ENCODE measurements at places on chromosomes 2 and 18.

GRCh38 chr2:201643216-201643890 is at the start of gene TMEM237:
Gene TMEM237, minus strand, starts transcription at chr2:201643503. Its CDS starts 103 bp downstream, at chr2:201643400.
- no peak for DNase-seq

DNA sequence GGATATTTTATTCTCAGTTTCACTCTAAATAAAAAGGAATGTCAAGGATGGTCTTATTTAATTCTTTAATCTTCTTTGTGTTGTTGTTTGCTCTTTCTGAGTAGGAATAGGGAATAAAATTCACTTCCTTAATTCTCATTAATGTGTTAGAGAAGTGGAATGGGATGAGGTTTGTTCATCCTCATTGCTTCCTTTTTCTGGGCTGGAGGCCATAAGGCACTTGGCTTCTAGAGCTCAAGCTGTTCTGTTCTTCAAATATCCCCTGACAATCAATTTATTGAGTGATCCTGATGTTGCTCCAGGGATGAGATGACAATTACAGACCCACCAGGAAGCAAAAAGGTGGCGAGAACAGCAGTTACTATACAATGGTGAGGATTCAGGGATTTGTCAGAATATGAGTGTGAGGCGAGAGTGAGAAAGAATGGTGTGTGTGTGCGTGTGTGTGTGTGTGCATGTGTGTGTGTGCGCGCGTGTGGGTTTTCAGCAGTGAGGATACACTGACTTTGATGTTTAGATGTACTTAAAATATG is 557.6 kb upstream of the FANCL start:
- no peak for DNase-seq

DNA sequence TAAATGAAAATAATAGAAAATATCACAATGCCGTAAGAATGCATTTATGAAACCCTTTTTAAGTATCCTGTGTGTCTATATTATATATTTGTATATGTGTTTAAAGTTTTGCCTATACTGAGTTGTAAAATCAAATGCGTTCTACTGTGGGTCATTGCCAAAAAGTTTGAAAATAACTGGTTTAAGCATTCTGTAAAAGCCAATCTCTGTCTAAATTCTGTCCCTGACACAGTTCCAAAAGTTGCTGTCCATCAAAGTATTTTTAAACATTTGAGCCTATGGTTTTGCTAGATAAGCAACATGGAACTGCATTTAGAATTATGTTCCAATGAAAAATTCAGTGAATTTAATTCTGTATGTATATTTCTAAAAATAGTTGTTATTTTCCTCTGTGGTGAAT is 1360.4 kb upstream of the CRIM1 start:
- no peak for DNase-seq

DNA sequence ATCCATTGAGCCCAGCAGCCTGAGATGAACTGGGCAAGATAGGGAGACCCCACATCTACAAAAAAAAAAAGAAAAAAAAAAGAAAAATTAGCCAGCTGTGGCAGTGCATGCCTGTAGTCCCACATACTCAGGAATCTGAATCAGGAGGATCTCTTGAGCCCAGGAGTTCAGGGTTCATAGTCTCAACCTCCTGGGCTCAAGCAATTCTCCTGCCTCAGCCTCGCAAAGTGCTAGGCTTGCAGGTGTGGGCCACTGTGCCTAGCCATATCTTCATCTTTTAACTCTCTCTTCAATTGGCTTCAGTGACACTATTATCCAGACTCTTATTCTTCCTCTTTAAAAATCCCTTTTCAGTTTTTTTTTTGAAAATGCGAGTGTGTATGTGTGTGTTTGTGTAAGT is 28.5 kb upstream of the YES1 start:
- DNase-seq: no peak

GRCh38 chr2:178263159-178263860 is 69.0 kb downstream of the OSBPL6 start:
- no peak for DNase-seq

DNA sequence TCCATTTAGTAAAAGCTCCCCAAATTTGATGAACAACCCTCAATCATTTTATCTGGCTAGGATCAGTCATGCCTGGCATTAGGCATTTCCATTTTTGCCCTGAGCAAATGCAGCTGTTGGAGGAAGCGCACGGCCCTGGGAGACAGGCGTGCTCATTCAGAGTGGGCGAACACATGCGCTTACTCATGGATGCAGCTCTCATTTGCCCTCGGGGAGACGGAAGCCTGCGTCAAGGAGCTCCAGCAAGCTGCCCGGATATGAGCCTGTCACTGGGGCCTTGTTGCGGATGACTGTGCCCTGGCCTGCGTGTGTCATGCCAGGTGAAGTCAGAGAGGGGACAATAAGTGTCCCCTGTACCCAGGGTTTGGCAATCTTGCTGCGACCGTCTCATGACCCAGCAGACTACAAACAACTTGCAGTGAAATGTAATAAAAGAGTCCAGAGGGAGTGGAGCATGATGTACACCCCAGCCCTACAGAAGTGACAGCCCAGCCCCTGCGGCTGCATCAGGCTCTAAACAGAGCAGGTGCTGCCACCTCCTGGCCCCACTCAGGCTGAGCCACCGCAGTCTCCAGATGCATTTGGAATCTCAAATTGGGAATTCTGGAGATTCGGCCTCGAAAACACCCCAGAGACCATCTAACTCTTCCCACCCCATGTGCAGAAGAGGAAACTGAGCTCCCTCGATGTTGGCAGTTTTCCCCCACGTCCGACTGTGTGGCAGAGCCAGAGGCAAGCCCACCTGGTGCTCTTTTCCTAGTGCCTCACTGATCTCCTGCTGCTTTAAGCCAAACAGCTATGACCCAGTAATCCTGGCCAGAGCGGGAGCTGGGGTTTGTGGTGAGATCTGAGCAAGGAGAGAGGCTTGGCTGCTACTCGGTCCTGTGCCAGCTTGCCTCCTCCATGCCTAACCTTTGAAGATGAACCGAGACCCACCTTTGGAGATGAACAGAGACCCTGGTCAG is 105.0 kb upstream of the ALK start:
- DNase-seq: peak; percentile 37

DNA sequence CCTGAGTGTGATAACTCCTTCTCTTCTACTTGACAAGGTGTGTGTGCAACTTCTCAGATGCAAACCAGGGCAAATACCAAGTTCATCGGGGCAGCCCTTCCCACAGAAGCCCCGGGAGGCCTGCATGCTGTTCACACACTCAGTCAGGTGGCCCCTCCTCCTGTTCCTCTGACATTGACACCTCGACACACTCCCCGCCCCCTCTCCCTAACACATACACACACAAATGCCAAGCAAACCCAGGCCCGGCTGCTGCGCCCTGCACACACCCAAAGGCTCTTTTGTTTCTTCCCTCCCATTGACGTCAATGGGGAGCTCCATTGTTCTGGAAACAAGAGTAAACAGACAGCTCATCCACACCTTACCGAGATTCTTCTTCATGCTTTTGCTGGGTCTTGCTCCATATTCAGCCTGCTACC is 1.7 kb upstream of the PER2 start:
- peak; percentile 48 for DNase-seq

- no peak for DNase-seq
Measured at GRCh38 chr2:175169191-175169590, 1.2 kb upstream of the ATF2 start.

GRCh38 chr2:104769096-104769495 is 84.8 kb upstream of the POU3F3 start:
- no peak for DNase-seq

DNA sequence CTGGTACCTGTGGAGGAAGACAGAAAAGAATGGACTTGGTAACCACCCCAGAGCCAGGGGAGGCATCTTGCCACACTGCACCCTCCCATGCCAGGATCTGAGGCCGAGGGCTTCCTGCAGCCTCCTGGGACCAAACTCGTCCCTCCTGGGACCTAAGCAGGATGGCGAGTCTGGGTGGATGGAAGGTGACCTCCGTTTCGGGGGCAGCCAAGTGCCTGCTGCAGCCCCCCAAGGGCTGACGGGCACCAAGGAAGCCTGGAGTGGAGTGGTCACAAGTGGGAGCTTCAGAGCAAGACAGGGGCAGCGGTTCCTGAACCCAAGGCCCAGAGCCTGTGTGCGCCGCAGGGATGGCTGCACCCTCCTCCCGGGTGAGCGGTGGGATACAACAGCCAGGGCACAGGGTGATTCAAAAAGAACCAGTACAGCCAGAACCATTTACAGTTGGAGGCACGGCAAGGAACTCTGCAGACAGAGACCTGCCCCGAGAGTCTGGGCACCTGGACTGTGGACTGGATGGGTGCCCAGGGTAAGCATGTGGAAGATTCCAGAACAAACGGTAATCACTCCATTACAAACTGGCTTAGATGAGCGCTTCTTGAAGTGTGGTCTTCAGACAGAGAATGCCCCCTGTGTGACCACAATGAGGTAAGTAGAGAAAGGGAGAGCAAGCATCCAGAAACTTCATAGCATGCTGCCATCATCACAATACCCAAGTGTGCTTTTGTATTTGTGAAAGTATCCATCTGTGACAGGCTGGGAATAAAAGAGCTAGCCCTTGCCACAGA is 12.1 kb downstream of the HS1BP3 start:
- no peak for DNase-seq

DNA sequence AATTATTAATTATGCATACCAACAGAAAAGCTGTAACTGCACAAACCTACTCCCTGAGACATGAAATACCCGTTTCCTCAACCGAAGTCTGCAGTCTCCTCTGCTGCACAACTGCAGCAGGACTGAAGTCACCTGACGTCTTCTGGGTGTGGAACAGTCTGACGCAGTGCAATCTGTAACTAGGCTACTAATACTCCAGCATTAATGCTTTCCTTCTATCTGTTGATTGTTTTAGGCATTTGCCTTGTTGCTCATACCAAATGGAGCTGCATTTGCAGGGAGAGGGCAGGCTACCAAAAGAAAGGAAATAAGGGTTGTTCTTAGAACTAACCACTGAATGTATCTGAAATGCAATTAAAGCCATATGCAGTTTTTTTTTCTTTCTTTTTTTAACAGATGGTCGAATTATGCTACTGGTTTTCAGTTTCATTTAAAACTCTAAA is 40.1 kb downstream of the RTN4 start:
- peak; percentile 2 for DNase-seq

- peak; percentile 54 for DNase-seq
Measured at GRCh38 chr2:181466661-181467576, 9.7 kb downstream of the ITGA4 start.

GRCh38 chr2:101113441-101114267 is 37.5 kb downstream of the TBC1D8 start:
- peak; percentile 83 for DNase-seq

DNA sequence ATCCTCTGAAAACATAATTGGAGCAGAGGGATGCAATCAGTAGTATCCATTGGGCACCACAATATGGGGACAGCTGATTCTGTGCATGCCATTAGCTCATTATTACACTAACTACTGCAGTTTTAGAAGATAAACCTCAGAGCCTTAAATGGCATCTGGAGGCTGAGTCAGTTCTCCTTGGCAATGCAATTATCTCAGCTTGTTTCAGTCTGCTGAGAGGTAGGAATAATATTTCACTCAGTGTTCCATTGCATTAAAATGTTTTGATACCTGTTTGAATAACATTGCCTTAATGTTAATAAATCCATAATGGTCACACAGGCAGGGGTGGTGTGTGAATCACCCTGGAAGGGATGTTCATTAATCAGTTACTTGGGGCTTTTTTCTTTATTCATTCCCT is 309.6 kb downstream of the LRRTM1 start:
- no peak for DNase-seq

GRCh38 chr2:218607436-218608115 is at the start of gene PLCD4:
Gene PLCD4, plus strand, starts transcription at chr2:218607899. Its CDS starts 7,841 bp downstream, at chr2:218615740.
- no peak for DNase-seq

DNA sequence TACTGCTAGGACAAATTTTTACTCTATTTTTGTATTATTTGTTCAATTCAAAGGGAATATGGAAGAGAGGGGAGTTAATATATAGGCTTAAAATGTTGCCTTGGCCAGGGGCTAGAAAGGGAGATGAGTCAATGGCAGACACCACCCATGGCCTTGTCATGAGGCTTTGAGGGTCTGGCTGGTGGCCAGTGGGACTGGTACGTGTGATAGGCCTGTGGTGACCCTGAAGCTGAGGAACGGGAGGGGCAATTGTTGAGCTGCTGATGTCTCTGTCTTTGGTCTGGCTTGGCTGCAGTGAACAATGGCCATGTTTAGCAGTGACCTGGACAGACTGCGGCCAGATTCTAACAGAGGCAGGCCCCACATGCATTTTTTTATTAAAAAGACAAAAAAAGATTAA is 18.5 kb downstream of the GKN1 start:
- no peak for DNase-seq

GRCh38 chr2:98242003-98242402 is 104.3 kb upstream of the CNGA3 start:
- DNase-seq: no peak

- DNase-seq: peak; percentile 90
Measured at GRCh38 chr2:37786854-37787253, 115.4 kb upstream of the CDC42EP3 start.

DNA sequence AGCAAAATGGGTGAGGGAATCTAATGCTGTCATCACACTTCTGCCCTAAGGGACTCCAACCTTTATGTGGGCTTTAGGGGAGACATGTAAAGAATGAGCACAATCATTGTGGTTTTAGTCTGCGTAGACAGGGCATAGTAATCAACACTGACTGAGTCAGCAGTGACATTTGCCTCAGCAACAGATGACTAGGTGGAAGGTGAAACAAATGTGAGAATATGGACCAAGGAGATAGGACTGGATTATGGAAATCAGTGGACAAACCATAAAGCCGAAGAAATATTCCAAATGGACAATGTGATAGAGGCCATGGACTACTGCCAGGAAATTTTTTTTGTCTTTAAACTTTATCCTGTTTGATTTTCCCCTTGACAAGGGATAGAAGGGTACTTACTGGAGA is 83.9 kb downstream of the PDK1 start:
- no peak for DNase-seq

DNA sequence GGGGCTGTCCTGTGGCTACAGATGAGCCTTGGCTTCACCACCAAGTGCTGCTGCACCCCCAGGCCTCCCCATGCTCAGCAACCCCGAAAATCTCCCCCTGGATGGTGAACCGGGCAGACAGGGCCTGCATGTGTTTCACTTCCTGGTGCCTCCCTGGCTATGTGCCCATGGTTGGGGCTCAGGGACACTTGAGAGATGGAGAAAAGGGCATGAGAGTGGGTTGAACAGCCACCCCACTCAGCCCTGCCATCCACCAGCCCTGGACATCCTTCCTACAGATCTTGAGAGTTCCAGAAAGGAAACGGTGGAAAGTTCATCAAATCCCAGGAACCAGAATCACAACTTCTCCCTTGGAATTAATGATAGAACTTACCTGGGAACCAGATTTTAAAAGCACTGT is 74.7 kb upstream of the TEX51 start:
- DNase-seq: no peak

- DNase-seq: no peak
Measured at GRCh38 chr2:126663184-126663963, 7.4 kb downstream of the GYPC start.

DNA sequence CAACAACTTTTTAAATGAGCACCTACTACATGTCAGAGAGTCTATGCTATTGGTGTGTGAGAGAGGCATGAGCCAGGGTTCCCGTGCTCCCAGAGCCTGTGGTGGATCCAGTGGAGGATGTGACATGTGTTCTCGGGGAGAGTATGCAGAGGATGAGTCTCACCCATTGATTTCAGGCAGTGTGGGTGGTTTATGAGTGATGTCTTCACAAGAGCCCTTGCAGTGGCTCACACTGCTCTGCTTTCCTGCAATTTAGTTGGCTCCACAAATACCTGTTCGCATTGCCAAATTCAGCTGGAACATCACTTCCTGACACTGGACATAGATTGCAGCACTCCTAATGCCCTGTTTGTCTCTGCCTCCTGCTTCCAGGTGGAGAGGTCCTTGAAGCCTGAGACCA is 243.6 kb upstream of the CXCR4 start:
- no peak for DNase-seq
